Activated CD4-positive, alpha-beta memory T cell treated with anti-CD3 and anti-CD28 coated beads for 36 hours (primary cell): ENCODE measurements at places on chromosomes 7 and 10.
A peak's percentile ranks its signal among the peaks of the same experiment; 100 is the strongest.

- DNase-seq: no peak
These were observed 150.4 kb downstream of the ANK3 start for GRCh38 chr10:60239228-60239627.

DNA sequence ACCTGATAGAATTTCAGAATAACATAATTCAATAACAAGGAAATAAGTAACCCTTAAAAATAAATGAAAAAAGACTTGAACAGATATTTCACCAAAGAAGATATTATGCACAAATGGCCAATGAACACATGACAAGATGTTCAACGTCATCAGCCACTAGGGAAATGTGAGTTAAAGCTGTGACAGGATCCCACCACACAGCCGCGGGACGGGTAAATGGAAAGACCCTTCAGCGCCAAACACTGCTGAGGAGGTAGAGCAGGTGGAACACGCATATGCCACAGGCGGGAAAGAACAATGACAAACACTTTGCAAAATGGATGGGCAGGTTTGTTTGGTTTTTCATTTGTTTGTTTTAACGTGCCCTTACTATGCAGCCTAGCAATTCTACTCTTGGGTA lies 86.1 kb upstream of the RNF32 start:
- no peak for DNase-seq

GRCh38 chr10:34607894-34608293 lies 207.2 kb downstream of the PARD3 start:
- DNase-seq: no peak

DNA sequence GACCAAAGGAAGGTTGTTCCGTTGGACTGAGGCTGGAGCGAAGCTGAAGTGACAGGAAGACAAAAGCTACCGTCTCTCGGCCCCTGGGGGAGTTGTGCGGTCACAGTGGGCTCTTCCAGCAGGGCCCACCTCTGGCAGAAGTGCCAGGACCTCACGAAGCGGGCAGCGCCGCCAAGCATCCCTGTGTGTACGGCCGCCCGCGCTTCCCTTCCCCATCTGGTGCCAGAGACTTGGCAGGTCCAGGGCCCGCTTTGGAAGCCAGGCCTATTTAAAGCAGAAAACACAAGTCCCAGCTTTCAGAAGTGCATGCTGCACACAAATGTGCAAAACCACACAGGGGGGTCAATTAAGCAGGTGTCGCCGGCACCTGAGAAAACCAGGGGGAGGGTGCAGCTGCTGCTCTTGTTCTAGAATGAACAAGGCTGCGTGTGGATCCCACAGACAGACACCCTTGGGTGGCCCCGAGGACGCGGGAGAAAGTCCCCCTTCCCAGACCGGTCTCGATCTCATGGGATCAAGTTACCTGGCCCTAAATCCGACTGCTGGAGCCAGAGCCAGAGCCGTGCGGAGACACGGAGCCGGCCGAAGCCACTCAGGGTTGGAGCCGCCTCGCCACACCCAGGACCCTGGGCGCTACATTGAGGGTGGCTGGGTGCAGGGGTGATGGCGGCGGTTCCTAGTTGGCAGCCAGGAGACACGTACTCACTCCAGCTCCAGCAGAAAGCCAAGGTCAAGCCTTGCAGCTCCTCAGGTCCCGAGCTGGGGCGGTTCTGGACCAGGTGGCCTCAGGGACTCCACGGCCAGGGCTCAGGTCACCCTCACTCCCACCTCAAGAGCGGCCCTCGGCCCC lies 51.8 kb upstream of the PPP2R2D start:
- no peak for DNase-seq

GRCh38 chr7:5638994-5639393 lies 142.5 kb downstream of the RNF216 start:
- no peak for DNase-seq

DNA sequence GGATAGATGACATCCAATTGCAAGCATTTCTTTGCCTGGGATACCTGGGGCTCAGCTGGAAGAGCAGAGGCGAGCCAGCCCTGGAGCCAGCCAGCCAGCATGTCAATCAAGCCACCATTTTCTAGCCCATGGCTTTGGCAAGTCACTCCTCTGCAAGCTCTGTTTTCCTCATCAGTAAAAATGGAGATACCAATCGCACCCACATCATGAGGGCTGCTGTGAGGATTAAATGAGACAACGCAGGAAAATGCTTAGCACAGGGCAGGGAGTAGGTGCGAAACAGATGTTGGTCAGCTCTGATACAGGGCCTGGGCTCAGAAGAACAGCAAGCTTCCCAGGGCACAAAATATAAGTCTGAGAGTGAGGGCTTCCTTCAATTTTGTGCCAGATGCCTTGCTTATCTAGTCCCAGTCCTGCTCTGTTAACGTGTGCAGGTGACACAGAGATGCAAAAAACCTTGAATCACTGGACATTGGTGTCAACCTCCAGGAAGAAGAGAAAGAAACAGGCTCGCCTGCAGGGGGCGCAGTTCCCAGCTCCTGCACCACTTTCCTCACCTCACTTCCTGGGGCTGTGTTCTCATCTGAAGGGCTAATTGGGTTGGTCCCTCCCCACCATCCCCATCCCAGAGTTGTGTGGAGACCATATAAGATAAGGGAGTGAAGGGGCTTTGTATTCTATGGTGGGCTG lies 72.8 kb upstream of the CACUL1 start:
- peak; percentile 23 for DNase-seq

DNA sequence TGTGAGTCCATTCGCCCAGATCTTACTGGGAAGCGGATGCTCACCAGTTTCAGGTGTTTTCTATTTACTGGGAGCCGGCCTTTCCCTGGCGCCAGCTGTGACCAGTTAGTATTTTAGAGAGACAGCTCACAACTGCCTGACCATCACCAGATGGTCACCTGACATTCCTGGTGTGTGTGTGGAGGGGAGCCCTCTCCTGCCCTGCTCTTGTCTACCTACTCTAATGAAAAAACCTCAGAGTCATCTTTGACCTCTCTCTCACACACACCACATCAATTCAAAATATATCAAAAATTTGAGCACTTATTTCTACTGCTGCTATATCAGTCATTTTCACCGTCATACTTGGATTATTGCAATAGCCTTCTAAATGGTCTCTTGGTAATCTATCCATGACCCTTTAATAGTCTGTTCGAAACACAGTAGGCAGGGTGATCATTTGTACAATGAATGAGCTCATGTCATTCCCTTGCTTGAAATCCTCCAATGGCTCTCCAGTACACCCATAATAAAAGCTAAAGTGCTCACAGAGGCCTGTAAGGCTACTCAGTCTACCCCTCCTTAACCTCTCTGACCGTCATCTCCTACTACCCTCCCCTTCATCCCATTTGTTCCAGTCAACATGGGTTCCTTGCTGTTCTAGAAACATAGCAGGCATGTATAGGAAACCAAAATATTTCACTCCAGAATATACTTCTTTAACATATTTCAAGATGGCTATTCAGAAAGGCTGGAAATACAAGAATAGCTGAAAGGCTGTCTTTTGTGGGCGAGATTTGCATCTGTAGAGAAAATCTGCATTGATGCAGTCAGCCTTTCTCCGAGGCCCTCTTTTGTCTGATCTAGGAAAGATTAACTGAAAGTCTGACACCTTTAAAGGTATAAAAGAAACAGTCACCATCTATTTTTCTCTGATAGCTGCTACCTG lies 17.5 kb upstream of the NT5C3A start:
- DNase-seq: no peak

- no peak for DNase-seq
These were observed 583.1 kb upstream of the LRRN3 start for GRCh38 chr7:110507832-110508231.
